ENCODE measurements at places on chromosomes 7 and 10. TPM values are rescaled to one million over a fixed set of nuclear protein-coding genes. Genes with fewer than 3 reads are reported as not detected.

GRCh38 chr7:97798046-97799019, 66.4 kb downstream of the TAC1 start:
- DNase-seq = no peak

Gene POLR3A
- total RNA-seq = 23.6 TPM

Gene CNPY1
- not detected for total RNA-seq

Gene ENTPD1
- 1.4 TPM for total RNA-seq

Data from activated naive CD4-positive, alpha-beta T cell treated with anti-CD3 and anti-CD28 coated beads, Interleukin-2, amount 50 U/mL, for 72 hours (primary cell).